ENCODE measurements at places on chromosomes 1 and 21. TPM values are rescaled to one million over a fixed set of nuclear protein-coding genes. Genes with fewer than 3 reads are reported as not detected.

- DNase-seq = no peak
- H3K27me3 ChIP-seq = peaks cover 19% of the 10 kb centered on the region
- H3K4me1 ChIP-seq = no peaks in the 10 kb centered on the region
- no peak overlapping the region for H3K4me3 ChIP-seq
- no peak overlapping the region for H3K27ac ChIP-seq
These were observed 154.0 kb downstream of the FOXD2 start for GRCh38 chr1:47591801-47592200.

- H3K4me1 ChIP-seq = no peaks in the 10 kb centered on the region
- no peaks in the 10 kb centered on the region for H3K27me3 ChIP-seq
- DNase-seq = no peak
- H3K27ac ChIP-seq = no peak overlapping the region
- H3K36me3 ChIP-seq = no peaks in the 10 kb centered on the region
These were observed 35.5 kb downstream of the CRP start for GRCh38 chr1:159678939-159679338.

GRCh38 chr1:207047505-207047904, 3.5 kb downstream of the YOD1 start:
- no peak overlapping the region for H3K4me3 ChIP-seq
- H3K4me1 ChIP-seq = peaks cover 34% of the 10 kb centered on the region
- H3K36me3 ChIP-seq = peaks cover 16% of the 10 kb centered on the region
- H3K27ac ChIP-seq = peak overlapping the region; percentile 35

DNA sequence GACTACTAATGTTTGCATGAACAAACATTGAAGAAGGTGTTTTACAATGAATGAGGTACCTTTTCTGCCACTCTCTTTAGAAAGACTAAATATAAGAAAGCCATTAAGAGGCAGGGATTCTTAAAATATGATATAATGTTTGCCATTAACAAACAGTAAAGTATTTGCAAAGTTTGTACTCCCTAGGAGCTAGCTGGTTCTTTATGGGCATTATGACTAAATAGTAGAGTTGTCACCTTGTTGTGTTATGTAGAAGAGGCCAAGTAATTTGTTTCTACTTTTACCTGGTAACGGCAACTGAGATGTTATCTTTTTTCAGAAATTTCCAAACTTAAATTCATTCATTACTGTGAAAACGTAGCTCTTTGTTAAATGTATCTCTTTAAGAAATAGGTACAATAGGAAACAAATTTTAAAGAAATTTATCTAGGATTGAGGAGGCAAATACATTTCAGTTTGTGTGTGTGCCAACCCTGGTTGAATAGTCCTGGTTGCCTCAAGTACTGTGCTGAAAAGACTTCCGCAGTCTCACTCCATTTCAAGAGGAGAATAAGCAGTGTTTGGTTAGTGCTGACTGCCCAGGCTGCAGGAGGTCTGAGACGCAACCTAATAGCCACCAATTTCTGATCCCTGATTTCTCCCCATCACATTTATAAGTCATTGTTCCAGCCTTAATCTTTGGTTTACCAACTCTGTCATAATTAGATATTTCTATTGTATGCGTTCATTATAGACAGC, 52.1 kb downstream of the WDR3 start:
- no peak for DNase-seq
- no peaks in the 10 kb centered on the region for H3K36me3 ChIP-seq
- H3K27ac ChIP-seq = no peak overlapping the region
- H3K27me3 ChIP-seq = no peaks in the 10 kb centered on the region
- no peaks in the 10 kb centered on the region for H3K4me1 ChIP-seq

GRCh38 chr1:68293122-68293521, 60.8 kb upstream of the WLS start:
- no peaks in the 10 kb centered on the region for H3K4me1 ChIP-seq
- no peak overlapping the region for H3K4me3 ChIP-seq
- H3K36me3 ChIP-seq = no peaks in the 10 kb centered on the region

DNA sequence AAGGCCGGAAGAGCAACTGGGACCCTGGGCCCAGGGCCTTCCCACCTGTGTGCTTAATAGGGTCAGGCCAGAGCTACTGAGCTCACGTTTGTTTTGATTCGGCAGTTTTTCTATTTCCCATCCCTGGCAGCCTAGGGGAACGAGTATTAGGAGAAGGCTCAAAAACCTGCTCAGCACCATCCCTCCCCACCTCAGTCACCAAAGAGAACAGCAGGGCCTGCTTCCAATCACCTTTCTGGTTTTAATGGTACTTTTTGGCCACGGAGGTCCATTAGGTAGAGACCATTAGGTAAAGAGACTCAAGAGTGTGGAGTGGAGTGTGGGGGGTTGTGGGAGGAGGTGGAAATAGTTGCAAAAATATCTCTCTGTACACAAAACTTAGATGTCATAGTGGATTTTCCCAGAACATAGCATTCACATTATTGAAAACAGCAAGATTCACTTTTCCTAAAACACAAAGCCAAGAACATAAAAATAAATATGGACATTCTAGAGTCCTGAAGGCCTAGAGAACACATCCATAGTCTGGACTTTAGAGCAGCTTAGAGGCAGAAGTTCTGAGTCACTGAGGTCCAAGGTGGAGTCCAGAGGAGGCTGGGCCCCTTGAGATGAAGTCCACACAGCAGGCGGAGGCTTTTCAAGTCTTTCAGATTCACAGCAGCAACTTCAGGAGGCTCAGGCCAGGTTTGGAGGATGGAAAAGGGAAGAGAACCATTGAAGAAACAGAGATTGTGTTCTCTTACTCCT, 19.5 kb downstream of the NUAK2 start:
- H3K4me3 ChIP-seq = no peak overlapping the region
- H3K27me3 ChIP-seq = no peaks in the 10 kb centered on the region
- H3K36me3 ChIP-seq = peaks cover 45% of the 10 kb centered on the region
- no peak for DNase-seq
- H3K27ac ChIP-seq = no peak overlapping the region
- peaks cover 18% of the 10 kb centered on the region for H3K4me1 ChIP-seq

- no peaks in the 10 kb centered on the region for H3K36me3 ChIP-seq
- H3K4me3 ChIP-seq = peak overlapping the region; percentile 19
- peaks cover 17% of the 10 kb centered on the region for H3K4me1 ChIP-seq
- no peak overlapping the region for H3K27ac ChIP-seq
- DNase-seq = no peak
These were observed 6.0 kb upstream of the PIGC start for GRCh38 chr1:172449585-172450523.

ABCG1 gene
- 15.7 TPM for polyA plus RNA-seq
